ENCODE measurements at places on chromosomes 16 and 17. TPM values are rescaled to one million over a fixed set of nuclear protein-coding genes. Genes with fewer than 3 reads are reported as not detected.

CA5A gene
- 0.72 TPM for total RNA-seq

MT1H gene
- total RNA-seq = 13.0 TPM

CLDN9 gene
- not detected for total RNA-seq

FZD2 gene
- total RNA-seq = 19.5 TPM

SLC12A3 gene
- total RNA-seq = 0.96 TPM

SOCS3 gene
- total RNA-seq = 137 TPM

SPNS1 gene
- total RNA-seq = 13.0 TPM

DBNDD1 gene
- total RNA-seq = 0.72 TPM

LGALS9B gene
- 3.6 TPM for total RNA-seq

KRT31 gene
- not detected for total RNA-seq

ATP2A1 gene
- total RNA-seq = 0.24 TPM

RAD51C gene
- total RNA-seq = 32.5 TPM

ITGAL gene
- 3.1 TPM for total RNA-seq

SKAP1 gene
- total RNA-seq = not detected

SLC2A4 gene
- 7.7 TPM for total RNA-seq

CD300E gene
- 0.72 TPM for total RNA-seq

WNT9B gene
- not detected for total RNA-seq

KRT33A gene
- total RNA-seq = 1.4 TPM

HEATR9 gene
- total RNA-seq = not detected

ASIC2 gene
- total RNA-seq = 1.4 TPM

WNT3 gene
- total RNA-seq = 11.6 TPM

FBF1 gene
- 6.7 TPM for total RNA-seq

FBXW10 gene
- total RNA-seq = 0.24 TPM

ETV4 gene
- not detected for total RNA-seq

ABCC12 gene
- not detected for total RNA-seq

CEP112 gene
- total RNA-seq = 131 TPM

CDK3 gene
- total RNA-seq = not detected

SLC6A4 gene
- total RNA-seq = 1.2 TPM

ZP2 gene
- not detected for total RNA-seq

MIEN1 gene
- total RNA-seq = 9.9 TPM

P3H4 gene
- total RNA-seq = 94.9 TPM

VASN gene
- 57.3 TPM for total RNA-seq

DLX3 gene
- total RNA-seq = 0.72 TPM

PRSS27 gene
- total RNA-seq = 1.4 TPM

EFNB3 gene
- total RNA-seq = 1.9 TPM

STH gene
- total RNA-seq = not detected

HIRIP3 gene
- total RNA-seq = 1.4 TPM

NPIPA3 gene
- 0.96 TPM for total RNA-seq

ZSCAN10 gene
- total RNA-seq = not detected

KRTAP4-6 gene
- total RNA-seq = 1.2 TPM

HOXB4 gene
- total RNA-seq = 3.4 TPM

IRX6 gene
- not detected for total RNA-seq

KRT10 gene
- 45.7 TPM for total RNA-seq

SLC43A2 gene
- total RNA-seq = 11.6 TPM

RUNDC3A gene
- 17.3 TPM for total RNA-seq

YBX2 gene
- total RNA-seq = 0.96 TPM

ABCA6 gene
- total RNA-seq = 17.1 TPM

LRRC46 gene
- 2.4 TPM for total RNA-seq

GAST gene
- not detected for total RNA-seq

CCL1 gene
- not detected for total RNA-seq

ADCY9 gene
- 19.0 TPM for total RNA-seq
